CD4-positive, alpha-beta T cell treated with Interleukin-15 for 4 hours (primary cell): ENCODE measurements at places on chromosomes 12 and 14.
A peak's percentile ranks its signal among the peaks of the same experiment; 100 is the strongest.

GRCh38 chr12:82858534-82858917 lies 171.8 kb downstream of the TMTC2 start:
- DNase-seq: no peak

DNA sequence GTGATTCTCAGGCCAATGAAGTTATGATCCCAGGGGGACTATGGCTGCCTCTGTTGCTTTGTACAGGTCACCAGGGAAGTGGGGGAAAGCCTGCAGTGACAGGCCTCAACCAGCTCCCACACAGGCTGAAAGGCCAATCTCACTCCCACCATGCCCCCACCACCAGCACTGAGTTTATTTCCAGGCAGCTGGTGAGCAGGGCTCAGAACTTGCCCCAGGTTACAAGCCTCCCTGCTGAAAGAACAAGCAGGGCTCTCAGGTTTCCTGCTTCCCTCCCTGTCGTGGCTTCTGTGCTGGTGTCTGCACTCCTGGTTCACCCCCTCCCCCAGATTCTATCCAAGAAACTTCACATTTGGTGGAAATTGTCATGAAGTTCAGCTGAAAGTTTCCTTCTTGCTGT lies 260.3 kb downstream of the CCDC59 start:
- DNase-seq: no peak

DNA sequence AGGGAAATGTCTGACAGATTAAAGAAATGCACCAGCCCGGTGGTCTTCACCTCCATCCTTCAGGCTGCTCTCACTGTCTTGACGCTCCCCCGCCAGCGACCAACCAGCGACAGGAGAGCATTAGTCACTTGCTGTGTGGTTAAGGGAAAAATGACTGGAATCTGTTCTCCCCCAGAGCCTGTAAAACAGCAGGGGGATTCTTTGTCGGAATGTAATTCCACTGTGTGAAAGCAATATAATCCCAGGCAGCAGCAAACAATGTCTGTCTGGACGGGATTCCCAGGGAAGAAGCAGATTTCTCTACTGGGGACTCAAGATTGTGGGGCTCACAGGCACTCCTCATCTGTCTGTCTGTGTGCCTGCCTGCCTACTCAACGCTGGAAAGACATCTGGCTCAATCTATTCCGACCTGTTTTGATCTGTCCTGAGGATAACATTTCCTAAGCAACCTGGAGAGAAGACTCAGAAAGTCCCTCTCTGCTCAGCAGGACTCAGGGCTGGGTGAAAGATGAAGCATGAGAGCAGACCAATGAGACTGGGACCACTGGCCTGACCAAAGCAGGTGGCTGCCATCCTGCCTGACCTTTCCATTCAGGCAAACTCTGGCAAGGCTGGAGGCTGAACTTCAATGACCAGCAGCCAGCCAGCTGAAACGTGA lies 54.6 kb downstream of the NUAK1 start:
- no peak for DNase-seq

DNA sequence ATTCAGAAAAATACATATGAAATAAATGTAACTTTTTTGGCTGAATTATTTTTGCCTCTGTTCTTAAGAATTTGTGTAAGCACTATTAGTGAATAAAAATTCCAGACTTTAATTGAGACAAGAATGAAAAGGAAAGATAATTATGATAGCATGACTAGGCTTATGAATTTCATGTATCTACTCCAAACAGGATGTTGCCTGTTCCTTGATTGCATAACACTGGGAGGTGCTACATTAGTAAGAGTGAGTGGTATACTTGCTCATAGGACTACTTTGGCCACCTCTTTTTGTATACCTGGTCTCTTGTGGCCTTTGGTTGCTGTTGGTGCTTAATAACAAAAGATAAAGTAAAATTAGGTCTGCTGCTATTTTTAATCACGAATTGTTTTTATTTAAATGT lies 112.8 kb downstream of the NAV3 start:
- DNase-seq: no peak

DNA sequence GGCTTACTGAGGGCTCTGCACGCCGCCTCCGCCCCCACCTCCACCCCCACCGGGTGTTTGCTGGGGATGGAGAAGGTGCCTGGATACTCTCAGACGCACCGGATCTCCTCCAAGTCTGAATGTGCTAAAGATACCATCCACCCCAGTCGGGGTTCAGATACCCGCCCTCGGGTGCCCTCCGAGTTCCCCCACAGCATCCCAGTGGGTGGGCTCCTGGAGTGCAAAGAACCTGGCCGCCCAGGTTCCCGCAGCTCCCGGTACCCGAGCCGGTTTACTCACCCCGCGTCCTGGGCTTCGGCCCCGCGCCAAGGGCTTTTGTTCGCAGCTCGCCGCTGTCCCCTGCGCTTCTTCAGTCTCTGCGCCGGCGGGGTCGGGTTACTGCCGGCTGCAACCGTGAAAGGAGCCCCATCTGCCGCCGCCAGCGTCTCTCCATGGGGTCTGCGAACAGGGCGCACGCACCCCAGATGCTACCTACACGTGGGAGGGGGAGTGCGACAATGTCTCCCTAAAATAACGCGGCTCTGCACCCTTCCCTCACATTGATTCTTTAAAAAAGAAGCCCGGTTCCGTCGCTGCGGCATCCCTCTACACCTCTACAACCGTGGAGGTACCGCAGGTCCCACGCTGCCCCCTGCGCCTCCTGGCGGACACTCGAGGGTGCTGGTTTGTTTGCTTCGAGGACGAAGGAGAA lies at the start of gene CCDC177:
Gene CCDC177, minus strand, starts transcription at position 609 of the 691 bp plus-strand sequence. CDS start 1,249 bp downstream, outside the sequence.
- DNase-seq: peak; percentile 69

- DNase-seq: no peak
Measured at GRCh38 chr12:8870586-8870985, 43.7 kb upstream of the PHC1 start.

GRCh38 chr14:93969082-93969828 lies 7.1 kb downstream of the ASB2 start:
- DNase-seq: no peak

DNA sequence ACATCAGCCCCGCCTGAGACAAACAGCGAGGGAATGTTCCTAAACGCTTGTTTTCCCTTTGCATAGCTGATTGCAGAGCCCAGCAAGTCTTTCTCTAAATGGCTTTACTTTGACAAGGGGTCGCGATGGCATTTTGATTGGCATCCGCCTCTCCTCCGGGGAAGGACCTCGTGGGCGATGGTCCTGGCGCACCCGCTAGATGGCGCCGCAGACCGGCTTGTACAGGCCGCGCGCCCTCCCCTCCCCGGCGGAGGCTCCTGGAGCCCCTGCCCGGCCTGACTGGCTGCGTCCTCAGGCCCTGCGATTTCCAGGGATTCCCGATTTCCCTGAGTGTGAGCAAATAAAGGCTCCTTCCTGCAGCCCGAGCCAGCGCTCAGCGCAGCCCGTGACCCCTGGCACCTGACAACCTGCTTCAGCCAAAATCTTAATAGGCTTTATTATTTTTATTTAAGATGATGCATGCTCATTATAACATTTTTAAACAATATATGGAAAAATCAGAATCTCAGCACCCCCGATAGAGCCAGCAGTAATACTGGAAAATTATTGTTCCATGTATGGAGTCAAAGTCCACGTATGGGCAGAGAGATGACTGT lies 468.3 kb downstream of the AACS start:
- no peak for DNase-seq

GRCh38 chr14:106842687-106843086 lies 1316.3 kb downstream of the TMEM121 start:
- no peak for DNase-seq

DNA sequence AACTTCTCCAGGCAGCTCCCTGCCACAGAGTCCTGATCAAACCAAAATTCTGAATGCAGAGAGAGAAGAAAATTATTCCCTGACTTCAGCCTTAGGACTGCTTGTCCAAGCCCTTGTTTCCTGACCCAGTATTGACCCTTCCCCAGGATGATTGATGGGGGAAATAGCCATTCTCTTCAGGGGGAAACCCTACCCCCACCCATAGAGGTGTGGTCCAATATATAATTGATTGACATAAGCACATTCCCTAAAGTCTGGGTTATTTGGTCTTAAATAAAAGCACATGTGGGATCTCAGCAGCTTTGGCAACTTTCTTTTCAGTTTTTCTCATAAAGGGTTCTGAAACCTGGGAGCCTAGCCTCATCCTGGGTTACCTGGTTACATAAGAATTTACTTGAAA lies 201.2 kb upstream of the DDHD1 start:
- DNase-seq: no peak

DNA sequence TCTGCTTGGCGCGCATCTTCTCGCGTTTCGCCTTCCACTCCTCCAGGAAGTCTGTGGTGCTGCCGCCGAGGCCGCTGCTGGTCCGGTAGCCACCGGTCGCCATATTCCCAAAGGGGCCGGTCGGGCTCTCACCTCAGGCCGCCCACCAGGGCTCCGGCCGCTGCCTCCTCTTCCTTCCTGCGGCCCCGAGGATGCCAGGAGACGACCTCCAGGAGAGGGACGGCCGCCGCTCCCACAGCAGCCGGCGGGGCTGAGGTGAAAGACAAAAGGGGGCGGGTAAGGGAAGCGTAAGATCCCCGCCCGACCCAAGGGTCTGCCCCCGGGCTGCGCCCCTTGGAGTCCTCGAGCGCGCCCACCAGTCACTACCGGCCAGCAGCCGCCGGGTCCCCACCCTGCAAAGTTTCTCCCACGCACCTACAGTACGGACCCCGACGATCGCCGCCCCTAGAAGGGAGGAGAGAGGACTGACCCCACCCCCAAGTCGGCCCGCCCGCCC lies 574 bp downstream of the PAWR start:
- DNase-seq: no peak

- DNase-seq: no peak
Measured at GRCh38 chr14:97271451-97271960, 474.3 kb downstream of the VRK1 start.

GRCh38 chr12:92034858-92035401 lies 110.7 kb downstream of the BTG1 start:
- DNase-seq: peak; percentile 57

- DNase-seq: no peak
Measured at GRCh38 chr14:69259527-69260189, at the start of gene GALNT16. TSS of gene GALNT16 (plus strand) at chr14:69260158. CDS start at chr14:69260291, 133 bp downstream.

GRCh38 chr12:132356691-132357622 lies 27.6 kb upstream of the GALNT9 start:
- DNase-seq: no peak

DNA sequence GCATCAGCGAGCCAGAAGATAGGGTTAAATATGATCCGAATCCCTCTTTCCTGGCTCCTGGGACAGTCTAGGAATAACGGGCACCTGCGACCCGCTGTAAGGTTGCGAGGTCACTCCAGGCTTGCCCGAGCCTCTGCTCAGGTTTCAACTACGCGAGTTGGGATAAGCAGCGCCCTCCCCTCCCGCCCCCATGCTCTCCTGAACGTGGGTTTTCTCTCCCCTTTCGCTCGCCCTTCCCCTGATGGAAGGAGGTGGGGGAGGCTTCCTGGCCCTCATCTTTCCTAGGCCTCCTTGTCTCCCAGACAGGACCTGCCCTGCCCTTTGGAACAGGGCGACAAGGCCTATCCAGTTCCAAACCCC lies 753 bp upstream of the ATP5MC2 start:
- DNase-seq: no peak

DNA sequence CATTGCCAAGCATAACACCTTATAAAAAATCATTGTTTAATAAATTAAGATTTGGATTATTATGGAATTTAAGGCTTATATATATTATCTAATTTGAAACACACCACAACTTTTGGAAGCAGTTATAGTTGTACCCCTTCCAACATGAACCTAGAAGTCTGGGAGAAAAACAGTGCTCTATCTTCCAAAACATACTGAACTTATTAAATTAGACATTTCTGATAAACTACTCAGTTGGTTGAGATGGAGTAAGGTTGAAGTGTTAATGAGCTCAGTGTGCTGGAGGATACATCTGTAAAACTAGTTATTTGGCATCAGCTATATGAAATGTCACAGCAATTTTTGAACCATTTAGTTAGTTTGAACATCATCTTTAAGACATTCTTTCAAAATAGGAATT lies 227.4 kb downstream of the ALX1 start:
- no peak for DNase-seq

DNA sequence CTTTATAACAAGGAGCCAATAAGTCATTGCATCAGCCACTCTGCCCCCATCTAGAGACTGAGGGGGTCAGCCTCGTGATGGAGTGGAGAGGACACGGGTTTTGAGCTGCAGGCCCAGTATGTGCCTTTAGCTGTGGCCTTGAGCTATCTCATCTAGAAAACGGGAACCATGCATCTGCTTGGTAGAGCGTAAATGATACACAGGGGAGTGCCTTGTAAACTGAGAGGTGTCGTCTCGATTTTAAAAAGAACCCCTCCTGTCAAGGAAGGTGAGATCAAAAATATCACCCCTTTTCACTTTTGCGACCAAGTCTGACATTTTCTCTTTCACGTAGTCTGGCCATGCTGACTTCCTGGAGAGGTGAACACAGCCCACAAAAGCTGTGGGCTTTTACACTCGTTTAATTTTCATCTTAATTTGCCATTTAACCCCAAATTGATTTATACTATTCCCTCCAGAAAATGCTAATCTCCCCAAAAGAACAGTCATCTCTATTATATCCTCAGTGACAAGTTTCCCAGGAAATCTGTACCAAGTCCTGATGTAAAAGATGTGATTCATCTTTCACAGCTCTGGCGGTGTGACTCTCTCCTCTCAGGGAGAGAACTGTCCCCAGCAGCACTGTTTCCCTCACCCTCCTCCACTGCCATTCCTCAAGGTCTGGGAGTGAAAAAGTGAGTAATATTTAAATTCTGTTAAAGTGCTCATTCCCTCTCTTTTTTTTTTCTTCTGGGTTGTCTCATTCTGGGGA lies 30.6 kb downstream of the VCPKMT start:
- peak; percentile 39 for DNase-seq

GRCh38 chr12:78229591-78230101 lies 399.0 kb downstream of the NAV3 start:
- no peak for DNase-seq

DNA sequence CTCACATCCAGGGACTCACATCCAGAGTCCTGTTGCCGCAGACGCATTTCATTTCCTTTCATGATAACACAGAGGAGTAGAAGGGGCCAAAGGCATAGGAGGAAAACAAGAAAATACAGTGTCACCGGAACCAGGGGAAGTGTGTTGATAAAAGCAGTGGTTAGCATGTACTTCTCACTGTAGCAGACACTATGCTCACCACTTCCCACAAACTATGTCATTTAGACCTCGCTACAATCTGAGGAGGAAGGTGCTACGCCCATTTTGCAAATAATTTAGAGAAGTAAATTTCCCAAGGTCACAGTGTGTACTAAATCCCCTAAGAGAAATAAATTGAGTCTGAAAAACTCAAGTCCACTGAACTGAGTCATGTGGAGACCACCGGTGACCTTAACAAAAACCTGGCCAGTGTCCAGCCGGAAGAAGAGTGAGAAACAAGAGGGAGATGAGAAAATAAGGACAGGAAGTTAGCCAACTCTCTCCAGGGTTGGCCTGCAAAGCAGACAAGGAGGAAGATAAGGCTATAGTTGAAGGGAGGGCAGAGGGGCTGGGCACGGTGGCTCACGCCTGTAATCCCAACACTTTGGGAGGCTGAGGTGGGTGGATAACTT lies 25.8 kb upstream of the TMCC3 start:
- DNase-seq: peak; percentile 31

GRCh38 chr12:19988459-19988873 lies 379.9 kb upstream of the PDE3A start:
- DNase-seq: no peak

GRCh38 chr12:124737040-124737419 lies 126.6 kb downstream of the SCARB1 start:
- no peak for DNase-seq
